ENCODE measurements at places on chromosomes 4 and X. TPM values are rescaled to one million over a fixed set of nuclear protein-coding genes. Genes with fewer than 3 reads are reported as not detected.

DNA sequence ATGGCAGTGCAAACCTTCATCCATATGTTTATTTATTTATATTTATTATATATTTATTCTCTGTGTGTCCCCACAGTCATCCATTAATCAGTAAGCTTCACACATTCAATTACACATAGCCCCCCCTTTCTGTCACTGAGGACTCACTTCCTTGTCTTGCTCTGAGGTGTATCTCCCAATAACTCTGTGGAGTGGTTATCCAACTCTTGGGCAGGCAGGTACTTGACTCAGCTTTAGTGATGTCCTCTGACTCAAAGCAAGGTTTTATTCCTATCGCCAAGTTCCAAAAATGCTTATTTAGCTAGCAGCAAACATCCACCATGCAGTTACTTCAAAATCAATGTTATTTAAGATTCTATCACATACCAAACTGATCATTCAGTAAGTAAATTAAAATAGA lies 25.2 kb upstream of the NDP start:
- DNase-seq = no peak

GRCh38 chrX:46572340-46572936 lies 1.1 kb upstream of the CHST7 start:
- peak; percentile 5 for DNase-seq

Gene CDKL2
- total RNA-seq = 1.4 TPM

Gene GPRASP3
- 3.8 TPM for total RNA-seq

Gene CD40LG
- not detected for total RNA-seq
